ENCODE measurements at places on chromosomes 4 and X. TPM values are rescaled to one million over a fixed set of nuclear protein-coding genes. Genes with fewer than 3 reads are reported as not detected.

HDX gene
- 1.2 TPM for total RNA-seq

KIT gene
- total RNA-seq = 1.6 TPM

DNA sequence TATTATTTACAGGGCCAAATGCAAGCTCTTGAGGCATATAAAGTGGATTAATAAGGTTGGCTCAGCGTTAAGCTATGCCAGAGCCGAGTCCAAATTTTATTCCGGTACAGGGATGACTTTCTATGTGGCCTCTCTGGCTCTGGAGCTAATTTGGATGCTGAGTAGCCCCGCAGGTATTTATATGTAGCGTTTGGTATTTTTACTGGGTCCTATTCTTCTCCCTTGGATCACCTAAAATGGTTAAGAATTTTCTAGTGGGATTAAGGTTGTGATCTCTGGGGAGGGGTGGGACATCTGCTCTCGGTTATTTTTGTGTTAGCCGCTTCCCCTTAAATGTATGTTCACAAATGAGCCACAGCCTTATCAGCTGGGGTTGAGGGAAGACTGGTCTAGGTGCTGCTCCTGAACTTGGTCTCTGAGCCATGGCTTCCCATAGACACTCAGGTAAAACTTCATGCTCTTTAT, 49.4 kb downstream of the FHL1 start:
- no peak for DNase-seq

GRCh38 chr4:109649872-109650271, 53.4 kb downstream of the CASP6 start:
- no peak for DNase-seq

FAM53A gene
- 1.0 TPM for total RNA-seq

Data from Right ventricle myocardium superior (tissue), 1 donor.